HFFc6 (cell line): ENCODE measurements at places on chromosomes 16 and 17.

DNA sequence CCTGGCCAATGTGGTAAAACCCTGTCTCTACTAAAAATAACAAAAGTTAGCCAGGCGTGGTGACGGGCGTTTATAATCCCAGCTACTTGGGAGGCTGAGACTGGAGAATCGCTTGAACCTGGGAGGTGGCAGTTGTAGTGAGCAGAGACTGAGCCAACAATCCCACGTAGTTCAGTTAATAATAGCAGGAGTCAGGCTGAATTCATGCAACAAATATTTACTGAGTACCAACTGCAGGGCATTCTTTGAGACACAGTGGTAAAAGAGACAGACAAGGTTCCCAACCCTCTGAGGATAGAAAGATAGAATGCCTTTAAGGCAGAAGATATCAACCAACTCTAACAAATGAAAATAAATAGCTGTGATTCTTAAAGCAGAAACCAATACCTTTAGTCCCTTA is 39.1 kb downstream of the SPOP start:
- DNase-seq = peak; percentile 26

GRCh38 chr17:81252326-81252986 is 13.3 kb downstream of the NDUFAF8 start:
- DNase-seq = no peak

DNA sequence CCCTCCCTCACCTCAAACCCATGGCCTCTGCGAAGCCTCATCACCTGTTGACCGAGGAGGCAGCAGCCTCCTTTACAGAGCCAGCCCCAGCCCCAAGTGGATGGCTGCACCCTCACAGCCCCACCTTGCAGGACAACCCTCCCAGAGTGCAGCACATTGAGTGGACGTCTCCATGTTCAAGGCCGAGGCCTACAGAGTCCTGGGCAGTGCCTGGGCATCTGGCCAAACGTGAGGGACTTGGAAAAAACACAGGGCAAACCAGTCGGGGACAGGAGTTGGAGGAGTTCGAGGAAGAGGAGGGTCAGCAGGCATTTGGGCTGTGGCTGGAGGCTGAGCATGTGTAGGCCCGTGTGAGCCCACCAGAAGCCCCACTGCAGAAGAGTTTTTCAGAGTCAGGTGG is 39.6 kb downstream of the ACTG1 start:
- no peak for DNase-seq

GRCh38 chr16:87754535-87754934 is 11.3 kb downstream of the KLHDC4 start:
- no peak for DNase-seq

- no peak for DNase-seq
Observed at GRCh38 chr16:24138024-24138423, 118.1 kb upstream of the CACNG3 start.

DNA sequence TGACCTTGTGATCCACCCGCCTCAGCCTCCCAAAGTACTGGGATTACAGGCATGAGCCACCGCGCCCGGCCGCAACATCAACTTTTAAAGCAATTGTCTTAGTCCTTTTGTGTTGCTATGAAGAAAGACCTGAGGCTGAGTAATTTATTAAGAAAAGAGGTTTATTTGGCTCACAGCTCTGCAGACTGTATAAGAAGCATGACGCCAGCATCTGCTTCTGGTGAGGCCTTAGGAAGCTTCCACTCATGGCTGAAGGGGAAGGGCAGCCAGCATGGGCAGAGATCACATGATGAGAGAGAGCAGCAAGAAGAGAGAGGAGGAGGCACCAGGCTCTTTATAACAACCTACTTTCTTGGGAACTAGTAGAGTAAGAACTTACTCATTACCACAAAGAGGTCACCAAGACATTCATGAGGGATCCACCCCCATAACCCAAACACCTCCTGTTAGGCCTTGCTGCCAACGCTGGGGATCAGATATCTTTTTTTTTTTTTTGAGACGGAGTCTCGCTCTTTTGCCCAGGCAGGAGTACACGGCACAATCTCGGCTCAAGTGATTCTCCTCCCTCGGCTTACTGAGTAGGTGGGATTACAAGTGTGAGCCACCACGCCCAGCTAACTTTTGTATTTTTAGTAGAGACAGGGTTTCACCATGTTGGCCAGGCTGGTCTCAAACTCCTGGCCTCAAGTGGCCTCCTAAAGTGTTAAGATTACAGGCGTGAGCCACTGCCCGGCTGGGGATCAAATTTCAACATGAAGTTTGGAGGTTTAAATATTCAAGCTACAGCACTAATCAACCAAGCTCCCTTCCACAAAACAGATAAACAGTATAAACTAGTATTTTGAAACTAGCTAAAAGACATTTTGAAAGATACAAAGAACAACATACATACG is 21.4 kb upstream of the GPT2 start:
- DNase-seq = peak; percentile 11

DNA sequence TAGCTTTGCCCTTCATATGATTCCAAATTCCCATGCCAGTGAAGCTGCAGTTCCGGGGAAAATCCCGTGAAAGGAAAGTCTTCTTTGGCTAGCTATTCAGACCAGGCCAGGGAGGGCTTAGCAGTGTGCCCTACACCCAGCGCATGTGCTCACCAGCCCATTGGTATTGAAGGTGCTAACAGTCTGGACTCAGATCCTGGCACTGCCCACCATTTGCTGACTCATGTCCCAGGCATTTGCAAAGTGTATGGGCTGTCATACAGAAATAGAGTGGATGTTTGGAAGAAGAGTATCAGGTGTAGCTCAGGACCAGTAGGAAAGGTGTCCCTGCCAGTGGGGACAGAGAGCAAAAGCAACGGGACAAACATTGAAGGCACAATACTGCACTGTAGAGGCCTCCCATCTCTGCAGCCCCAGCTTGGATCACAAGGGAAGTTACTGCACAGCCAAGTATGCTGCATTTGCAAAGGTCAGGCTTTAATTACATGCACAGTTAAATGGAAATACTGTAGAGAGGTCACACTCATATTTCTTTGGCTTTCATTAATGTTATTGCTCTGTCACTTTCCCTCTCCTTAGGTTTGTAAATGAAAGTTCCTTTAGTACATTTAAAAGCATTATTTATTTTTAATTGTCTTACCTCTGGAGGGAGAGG is 220.0 kb downstream of the IRX3 start:
- DNase-seq = no peak

- DNase-seq = no peak
Observed at GRCh38 chr17:36203335-36203734, 6.8 kb upstream of the CCL3L1 start.

DNA sequence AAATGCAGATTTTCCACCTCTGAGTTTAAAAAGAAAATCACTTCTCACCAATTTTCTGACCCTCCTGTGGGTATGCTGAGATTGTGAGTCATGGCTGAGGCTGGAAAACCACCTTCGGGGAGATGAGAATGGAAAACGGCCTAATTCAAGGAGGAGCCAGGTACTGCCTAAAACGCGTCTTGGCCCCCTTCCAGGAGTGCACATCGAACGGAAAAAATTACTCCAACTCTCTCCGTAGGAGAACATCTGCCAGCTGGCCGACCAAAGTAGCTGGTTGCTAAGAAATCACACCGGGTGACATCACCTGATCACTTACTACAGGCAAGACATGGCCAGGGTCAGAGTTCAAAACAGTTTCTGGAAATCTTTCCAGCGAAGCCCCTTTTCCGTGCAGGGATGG is 107.6 kb downstream of the ZNF423 start:
- no peak for DNase-seq

- DNase-seq = peak; percentile 82
Observed at GRCh38 chr17:82230609-82231311, 1.9 kb downstream of the SLC16A3 start.
